ENCODE measurements at places on chromosomes 4 and X. TPM values are rescaled to one million over a fixed set of nuclear protein-coding genes. Genes with fewer than 3 reads are reported as not detected.

The MAGEA2B gene
- not detected for total RNA-seq

The TCEAL6 gene
- not detected for total RNA-seq

The MGARP gene
- 11.3 TPM for total RNA-seq

The ATOH1 gene
- total RNA-seq: not detected

The UGT2B10 gene
- total RNA-seq: not detected

The SYTL4 gene
- 3.5 TPM for total RNA-seq

The THAP9 gene
- total RNA-seq: 5.9 TPM

The TRIM75 gene
- not detected for total RNA-seq

The GRK4 gene
- total RNA-seq: 1.6 TPM

The AKAP4 gene
- not detected for total RNA-seq

The NLRP2B gene
- total RNA-seq: not detected

The PPEF2 gene
- not detected for total RNA-seq

The ARR3 gene
- total RNA-seq: not detected

The PSAPL1 gene
- total RNA-seq: not detected

The OCIAD2 gene
- total RNA-seq: 39.5 TPM

The CENPI gene
- 35.3 TPM for total RNA-seq

The PLAC1 gene
- 0.15 TPM for total RNA-seq

The DIPK2B gene
- total RNA-seq: not detected

The TRIM61 gene
- total RNA-seq: 1.0 TPM

The CFAP47 gene
- total RNA-seq: not detected

Measured in bronchus fibroblast of lung (primary cell).